KBM-7 (cell line): ENCODE measurements at places on chromosomes 2 and 18.

DNA sequence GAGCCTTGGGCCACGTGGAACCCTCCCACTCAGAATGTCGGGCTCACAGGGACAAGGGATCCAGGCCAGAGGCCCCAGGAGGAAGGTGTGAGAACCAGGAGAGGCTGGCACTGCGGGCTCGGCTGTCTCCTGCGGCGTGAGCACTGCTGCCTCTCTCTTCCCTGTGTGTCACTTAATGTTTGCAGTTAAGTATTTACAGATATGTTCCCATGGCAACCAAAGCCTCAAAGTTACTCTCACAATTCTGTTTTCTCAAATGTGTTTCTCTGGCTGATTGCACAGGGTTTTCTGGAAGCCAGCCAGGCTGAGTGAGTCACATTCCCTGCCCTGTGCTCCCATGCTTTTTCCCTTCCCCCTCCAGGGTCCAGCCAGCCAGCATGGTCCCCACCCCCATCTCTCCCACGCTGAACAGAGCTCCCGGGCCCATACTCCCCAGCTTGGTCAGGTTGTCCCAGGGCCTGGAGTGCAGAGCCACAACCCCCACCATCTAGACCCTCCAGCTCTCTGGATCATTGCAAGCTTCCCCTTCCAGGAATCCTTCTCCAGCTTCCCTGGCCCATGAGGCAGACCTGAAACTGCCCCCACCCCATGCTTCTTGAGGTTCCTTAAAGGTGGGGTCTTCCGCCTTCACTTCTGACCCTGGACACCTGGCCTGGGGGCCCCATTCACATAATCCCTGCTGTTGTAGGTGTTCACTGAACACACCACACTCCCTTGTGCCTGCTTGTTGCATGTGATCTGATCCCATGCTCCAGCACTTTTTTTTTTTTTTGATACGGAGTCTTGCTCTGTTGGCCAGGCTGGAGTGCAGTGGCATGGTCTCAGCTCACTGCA lies 265.9 kb downstream of the CELF4 start:
- peak; percentile 49 for DNase-seq

- no peak for DNase-seq
Observed at GRCh38 chr2:47265751-47266231, 110.7 kb upstream of the STPG4 start.

DNA sequence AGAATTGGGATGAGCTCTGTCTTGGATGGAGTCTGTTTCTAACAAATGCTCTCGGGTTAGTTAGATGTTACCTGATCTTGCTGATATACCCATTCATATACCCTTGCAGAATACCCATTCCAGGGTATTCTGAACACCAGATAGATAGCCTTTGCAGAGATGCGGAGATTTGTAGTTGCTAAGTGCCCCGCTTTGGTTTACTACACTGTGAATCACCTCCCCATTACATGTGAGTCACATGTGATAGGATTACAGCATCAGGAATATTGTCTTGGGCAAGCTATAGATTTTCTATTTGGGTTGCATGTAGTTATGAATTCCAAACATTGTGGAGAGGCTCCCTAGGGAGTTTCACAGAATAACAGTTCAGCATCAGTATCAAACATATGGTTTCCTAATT lies 3.8 kb downstream of the VSNL1 start:
- no peak for DNase-seq

GRCh38 chr18:75548353-75548905 lies 120.9 kb upstream of the SMIM21 start:
- DNase-seq, result peak; percentile 34

- no peak for DNase-seq
Observed at GRCh38 chr2:101296371-101296770, 12.1 kb downstream of the RNF149 start.

- DNase-seq, result no peak
Observed at GRCh38 chr2:86300496-86300895, 36.9 kb downstream of the REEP1 start.

DNA sequence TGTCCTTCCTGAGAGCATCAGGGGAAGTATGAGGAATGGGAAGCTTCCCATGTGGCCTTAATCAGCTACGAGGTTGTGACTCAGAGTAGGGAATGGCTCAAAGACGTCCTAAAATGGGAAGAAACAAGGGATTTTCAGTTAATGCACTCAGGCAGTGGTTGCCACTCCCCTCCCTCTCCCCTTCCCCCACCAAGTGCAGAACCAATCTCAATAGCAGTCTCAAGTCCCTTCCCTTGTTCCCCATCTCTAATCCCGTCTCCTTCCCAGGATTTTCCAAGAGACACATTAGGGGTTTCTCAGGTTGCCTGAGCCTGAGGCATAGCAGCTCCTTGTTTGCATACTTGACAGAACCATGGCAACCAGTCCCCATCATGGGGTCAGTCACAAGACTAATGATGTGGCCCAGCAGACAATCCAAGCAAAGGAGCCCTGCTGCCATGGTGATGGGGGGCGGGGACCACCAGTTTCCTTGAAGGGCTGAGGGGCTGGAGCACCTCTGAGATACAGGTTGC lies 18.2 kb upstream of the RESP18 start:
- DNase-seq, result no peak

- no peak for DNase-seq
Observed at GRCh38 chr2:10300997-10301940, 1.4 kb upstream of the HPCAL1 start.

- DNase-seq, result no peak
Observed at GRCh38 chr2:105323111-105323510, 6.4 kb downstream of the TGFBRAP1 start.

DNA sequence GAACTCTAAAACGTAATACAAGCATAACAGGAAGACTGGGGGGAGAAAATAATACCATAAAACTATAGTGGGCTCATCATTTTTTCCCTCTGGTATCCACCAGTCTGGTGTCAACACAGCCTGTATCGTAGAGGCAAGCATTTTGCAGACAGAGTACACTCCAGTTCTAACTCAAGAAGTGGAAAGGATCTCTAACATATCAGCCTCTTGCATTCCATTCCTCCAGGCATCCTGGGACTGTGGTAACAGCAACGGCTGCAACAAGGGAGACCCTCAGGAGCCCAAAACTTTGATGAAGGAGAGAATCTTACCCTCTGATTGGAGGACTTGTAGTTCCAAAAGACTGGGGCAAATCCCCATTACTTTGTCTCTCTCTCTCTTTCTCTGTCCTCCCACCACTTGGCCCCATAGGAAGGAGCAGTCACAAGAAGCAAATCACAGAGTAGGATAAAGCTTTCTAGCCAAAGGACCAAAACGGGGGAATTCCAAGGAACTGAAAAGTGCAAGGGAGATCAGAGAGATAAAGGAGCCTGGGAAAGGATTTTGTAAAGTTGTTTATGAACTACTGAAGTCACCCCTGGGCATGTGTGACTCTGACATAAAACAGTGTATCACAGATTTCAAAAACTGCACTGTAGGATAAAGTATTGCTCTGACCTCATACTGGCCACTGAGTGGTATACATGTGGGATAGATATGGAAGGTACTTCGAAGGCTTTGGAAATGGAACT lies 11.9 kb downstream of the FRZB start:
- no peak for DNase-seq

GRCh38 chr2:18482666-18483065 lies 77.8 kb downstream of the RDH14 start:
- no peak for DNase-seq

GRCh38 chr2:40758401-40759155 lies 306.7 kb upstream of the SLC8A1 start:
- DNase-seq, result no peak

GRCh38 chr2:64631771-64632170 lies 21.9 kb downstream of the SERTAD2 start:
- DNase-seq, result no peak

DNA sequence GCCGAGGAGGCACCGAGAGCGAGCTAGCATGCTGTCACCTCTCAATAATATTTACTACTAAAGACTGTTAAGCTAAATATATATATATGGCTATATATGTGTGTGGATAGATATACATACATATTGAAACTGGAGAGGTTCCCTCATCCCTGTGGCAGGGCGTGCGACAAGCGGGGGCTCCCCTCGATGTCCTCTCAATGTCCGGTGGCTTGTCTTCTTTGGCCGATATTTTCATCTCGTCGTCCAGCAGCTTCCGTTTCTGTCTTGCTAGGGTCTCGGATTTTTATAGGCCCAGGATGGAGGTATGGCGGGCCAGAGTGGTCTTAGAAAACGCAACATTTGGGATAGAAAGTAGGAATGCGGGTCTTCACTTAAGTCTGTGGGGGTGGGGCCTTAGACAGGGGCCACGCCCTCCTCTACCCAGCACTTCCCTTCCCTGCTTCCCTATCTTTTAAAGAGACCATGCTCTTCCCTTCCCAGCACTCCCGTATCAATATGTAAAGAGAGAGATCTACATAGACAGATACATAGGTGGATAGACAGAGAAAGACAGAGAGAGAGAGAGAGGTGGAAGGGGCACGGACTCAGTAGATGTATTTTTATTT lies 866.8 kb downstream of the DSC3 start:
- no peak for DNase-seq

- DNase-seq, result no peak
Observed at GRCh38 chr2:239606741-239607516, 206.1 kb upstream of the HDAC4 start.

DNA sequence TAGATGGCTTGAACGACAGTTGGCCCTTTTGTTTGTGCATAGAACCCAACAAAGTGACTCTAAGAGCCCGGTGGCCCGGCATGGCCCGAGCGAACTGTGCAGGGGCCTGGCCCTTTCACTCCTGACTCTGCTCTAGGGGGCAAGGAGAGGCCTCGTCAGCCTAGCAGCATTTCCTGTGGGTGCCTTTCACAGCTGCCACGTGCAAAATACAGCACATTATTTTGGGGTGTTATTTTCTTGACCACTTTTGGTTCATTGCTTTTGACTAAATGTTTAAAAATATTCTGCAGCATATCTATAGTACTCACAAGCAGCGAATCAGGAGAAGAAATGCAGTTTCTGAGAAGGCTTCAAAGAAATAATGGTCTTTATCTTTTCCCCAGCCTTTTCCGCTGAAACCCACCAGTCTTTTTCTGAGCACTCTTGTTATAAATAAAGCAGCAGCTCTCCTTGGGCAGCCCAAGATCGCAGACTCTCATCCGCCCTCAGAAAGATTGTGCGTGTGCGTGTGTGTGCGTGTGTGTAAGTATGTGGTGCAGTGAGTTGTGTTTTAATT lies 31.3 kb downstream of the DGKD start:
- no peak for DNase-seq

DNA sequence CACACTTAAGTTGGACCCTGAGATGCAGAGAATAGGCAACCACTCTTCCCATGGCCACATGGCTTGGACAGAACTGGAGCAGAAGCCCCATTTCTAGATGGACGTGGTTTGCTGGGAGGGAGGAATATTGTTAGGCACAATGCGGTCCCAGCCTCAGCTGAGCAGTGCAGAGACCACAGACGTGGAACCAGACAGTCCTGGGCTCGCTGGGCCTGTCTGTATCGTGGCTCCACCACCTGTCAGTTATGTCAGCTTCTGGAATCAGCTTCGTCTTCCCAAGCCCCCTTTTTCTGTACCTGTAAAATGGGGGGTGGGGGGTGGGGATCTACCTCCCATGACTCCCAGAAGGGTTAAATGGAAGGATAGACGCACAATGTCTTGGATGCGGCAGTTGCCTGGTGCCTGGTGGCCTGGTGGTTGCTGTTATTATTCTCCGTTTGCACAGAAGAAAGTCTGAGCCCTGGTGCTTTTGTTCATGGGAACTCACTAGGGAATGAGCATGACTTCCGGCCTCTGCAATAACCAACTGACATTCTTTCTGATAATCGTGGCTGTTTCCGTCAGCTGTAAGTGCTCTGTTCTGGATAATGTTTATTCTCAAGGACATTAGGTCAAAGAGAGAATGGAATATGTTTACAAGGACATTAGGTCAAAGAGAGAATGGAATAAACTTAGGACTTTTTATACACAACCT lies 31.4 kb downstream of the COLEC11 start:
- DNase-seq, result no peak

GRCh38 chr2:129367107-129367506 lies 612.4 kb upstream of the RAB6C start:
- DNase-seq, result no peak

- DNase-seq, result no peak
Observed at GRCh38 chr2:5617796-5618195, 74.4 kb upstream of the SOX11 start.

DNA sequence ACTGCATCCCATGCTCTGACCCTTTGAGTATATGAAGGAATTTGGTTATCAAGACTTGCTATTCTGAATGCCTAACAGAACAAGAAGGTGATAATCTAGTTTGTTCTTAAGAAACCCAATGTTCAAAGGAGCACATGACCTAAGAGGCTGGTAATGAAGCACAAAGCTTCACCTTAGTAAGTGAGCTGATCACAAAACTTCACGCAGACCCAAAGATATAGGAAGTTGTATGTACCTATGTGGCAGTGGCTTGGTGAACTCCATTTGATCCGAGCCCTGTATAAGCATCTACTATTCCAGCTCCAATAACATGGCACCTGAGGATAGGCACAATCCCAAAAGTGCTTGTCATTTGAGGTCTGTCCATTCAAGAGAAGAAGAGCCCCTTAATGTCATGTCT lies 78.6 kb downstream of the ANKRD44 start:
- no peak for DNase-seq

GRCh38 chr2:96233880-96234316 lies 25.3 kb upstream of the STARD7 start:
- peak; percentile 54 for DNase-seq

DNA sequence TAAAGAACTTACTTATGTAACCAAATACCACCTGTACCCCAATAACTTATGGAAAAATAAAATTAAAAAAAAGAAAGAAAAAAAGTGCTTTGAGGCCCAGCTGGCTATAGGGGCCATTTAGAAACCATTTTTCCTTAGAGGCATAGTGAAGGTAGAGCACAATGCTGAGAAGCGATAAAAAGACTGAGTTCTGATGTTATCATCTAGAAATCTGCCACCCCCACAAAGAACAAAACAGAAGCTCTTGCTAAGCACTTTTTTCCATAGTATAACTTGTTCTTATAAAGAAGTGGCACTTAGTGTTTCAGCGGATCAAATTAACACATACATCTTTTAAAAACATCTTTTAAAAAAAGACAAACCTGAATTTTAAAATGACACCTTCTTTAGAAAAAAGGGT lies 51.4 kb downstream of the ICOS start:
- DNase-seq, result no peak

- DNase-seq, result no peak
Observed at GRCh38 chr2:8608411-8608954, 73.4 kb upstream of the ID2 start.

GRCh38 chr2:199485732-199486335 lies 28.1 kb upstream of the SATB2 start:
- peak; percentile 73 for DNase-seq

- DNase-seq, result no peak
Observed at GRCh38 chr2:167209784-167210183, 321.5 kb downstream of the XIRP2 start.

- no peak for DNase-seq
Observed at GRCh38 chr18:26422472-26423162, 125.7 kb downstream of the KCTD1 start.

DNA sequence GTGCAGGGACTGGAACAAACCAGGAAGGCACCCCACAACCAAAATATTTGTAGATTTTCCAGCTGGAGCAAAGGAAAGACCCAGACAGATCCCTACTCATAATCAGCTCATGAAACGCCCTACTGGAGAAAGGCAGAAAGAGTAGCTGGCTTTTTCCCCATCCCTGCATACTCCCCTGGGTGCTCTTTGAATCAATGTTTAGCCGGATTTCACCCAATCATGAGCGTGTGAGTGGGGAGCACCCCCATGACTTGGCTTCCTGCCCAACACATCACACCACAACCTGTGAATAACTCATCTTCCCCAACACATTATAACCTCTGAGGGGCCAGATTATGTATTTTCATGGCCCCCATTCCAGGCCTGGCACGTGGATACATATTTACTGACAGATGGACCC lies 35.1 kb upstream of the SLC14A1 start:
- no peak for DNase-seq
